Stimulated activated CD8-positive, alpha-beta memory T cell treated with anti-CD3 and anti-CD28 coated beads, Interleukin-4, amount 100 ng/mL, for 1 hour (primary cell): ENCODE measurements at places on chromosomes 11 and 22.

DNA sequence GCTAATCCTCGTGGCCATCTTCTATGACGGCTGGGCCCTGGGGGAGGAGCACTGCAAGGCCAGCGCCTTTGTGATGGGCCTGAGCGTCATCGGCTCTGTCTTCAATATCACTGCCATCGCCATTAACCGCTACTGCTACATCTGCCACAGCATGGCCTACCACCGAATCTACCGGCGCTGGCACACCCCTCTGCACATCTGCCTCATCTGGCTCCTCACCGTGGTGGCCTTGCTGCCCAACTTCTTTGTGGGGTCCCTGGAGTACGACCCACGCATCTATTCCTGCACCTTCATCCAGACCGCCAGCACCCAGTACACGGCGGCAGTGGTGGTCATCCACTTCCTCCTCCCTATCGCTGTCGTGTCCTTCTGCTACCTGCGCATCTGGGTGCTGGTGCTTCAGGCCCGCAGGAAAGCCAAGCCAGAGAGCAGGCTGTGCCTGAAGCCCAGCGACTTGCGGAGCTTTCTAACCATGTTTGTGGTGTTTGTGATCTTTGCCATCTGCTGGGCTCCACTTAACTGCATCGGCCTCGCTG lies 12.1 kb downstream of the MTNR1B start:
- no peak for DNase-seq

GRCh38 chr11:111624608-111625007 lies 22.4 kb downstream of the SIK2 start:
- no peak for DNase-seq

- no peak for DNase-seq
Observed at GRCh38 chr11:128938156-128938885, 4.3 kb downstream of the TP53AIP1 start.

- no peak for DNase-seq
Observed at GRCh38 chr11:2094354-2095197, 44.6 kb downstream of the IGF2 start.

- DNase-seq, result no peak
Observed at GRCh38 chr22:41560095-41560471, 727 bp upstream of the CSDC2 start.

DNA sequence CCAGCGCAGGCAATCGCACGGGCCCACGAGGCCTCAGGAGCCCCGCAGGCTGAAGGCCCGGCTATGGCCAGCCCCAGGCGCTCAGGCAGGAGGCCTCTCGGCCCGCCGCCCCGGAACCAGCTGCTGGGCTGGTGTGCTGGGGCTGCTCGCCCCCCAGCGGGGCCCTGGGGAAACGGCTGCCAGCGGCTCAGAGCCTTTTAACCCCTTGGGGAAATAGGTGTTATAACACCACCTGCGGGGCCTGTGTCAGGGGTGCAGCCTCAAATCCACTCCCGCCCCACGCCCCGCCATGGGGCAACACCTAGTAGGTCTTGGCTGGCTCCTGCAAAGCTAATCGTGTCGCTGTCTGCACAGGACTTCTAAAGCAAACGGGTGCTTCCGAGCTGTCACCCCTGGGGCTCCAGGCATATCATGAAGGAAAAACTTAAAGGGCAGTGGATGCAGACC lies 237.4 kb downstream of the TTC28 start:
- peak; percentile 19 for DNase-seq

GRCh38 chr11:13595166-13595565 lies 73.3 kb upstream of the FAR1 start:
- DNase-seq, result no peak

DNA sequence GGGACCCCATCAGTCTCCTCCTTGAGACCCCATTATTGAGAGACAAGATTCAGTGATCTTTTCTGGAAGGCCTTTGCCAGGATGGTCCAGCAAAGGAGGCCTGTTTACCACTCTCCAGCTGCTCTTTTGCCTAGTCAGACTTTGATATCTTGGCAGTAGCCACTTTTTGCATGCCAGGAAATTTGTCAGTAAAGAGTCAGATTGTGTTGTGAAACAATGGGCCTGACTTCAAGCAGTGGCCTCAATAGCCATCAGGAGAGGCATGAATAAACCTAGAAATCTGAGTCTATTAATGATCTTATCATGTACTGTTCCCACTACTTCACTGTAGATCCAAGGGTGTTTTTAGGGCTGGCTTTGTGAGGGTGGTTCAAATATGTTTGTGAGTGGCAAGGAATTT lies 479.4 kb downstream of the JRKL start:
- no peak for DNase-seq

- no peak for DNase-seq
Observed at GRCh38 chr22:34769361-34769760, 296.6 kb upstream of the ISX start.

DNA sequence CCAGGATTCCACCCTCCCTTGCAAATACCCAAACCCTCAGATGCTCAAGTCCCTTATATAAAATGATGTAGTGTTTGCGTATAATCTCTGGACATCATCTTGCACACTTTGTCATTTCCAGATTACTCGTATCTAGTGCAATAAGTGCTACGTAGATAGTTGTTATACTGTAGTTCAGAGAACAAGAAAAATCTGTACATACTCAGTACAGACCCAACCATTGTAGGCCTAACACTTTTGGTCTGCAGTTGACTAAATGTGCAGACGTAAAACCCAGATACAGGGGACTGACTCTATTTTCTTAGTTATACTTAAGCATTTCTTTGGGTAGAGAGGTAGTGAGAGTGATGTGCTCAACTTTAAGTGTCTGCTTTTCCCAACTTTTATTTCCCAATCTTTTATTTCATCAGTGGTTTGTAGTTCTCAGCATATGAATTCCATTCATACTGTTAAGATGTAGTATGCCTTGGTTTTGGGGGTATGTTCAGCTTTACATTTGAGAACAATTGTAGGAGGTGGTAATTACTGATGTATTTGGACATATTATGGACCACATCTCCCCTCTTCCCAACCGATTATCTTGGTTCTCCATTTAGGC lies 43.9 kb downstream of the DDX6 start:
- DNase-seq, result no peak

DNA sequence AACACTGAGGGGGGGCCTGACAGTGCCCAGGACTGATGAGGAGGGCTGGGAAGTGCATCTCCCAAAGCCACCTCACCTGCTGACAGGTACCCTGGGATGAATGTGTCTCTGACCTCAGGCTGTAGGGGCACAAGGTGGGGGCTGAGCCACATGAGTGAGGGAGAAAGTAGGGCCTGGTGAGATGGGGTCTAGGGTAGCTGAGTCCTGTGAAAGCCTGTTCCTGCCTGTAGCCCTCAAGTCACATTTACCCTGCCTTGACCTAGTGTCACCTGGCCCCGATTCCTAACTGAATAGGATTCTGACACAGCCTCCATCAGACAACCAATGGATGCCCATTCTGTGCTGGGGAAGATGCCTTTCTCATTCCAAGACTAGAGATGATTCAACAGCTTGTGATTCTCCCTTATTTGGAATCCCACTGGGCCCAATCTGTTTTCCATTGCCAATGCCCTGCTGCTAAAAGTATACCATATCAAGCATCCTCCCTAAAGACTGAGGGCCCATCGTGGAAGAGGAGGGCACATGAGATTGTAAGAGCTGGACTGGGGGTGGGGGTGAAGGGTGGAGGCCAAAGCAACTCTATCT lies 11.1 kb upstream of the RFPL1 start:
- DNase-seq, result no peak

GRCh38 chr11:65709661-65710060 lies 2.4 kb upstream of the KAT5 start:
- no peak for DNase-seq

DNA sequence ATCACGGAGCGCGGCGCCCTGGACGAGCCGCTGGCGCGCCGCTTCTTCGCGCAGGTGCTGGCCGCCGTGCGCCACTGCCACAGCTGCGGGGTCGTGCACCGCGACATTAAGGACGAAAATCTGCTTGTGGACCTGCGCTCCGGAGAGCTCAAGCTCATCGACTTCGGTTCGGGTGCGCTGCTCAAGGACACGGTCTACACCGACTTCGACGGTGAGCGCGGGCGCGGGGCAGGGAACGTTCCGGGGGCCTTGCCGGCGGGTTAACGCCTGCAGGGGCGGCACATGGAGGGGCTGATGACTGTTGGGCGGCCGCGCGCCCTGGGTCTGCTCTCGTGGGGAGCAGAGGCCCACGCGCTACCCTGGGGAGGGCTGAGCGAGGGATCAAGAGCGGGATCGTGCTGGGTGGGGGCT lies 1.0 kb downstream of the PIM3 start:
- DNase-seq, result no peak

DNA sequence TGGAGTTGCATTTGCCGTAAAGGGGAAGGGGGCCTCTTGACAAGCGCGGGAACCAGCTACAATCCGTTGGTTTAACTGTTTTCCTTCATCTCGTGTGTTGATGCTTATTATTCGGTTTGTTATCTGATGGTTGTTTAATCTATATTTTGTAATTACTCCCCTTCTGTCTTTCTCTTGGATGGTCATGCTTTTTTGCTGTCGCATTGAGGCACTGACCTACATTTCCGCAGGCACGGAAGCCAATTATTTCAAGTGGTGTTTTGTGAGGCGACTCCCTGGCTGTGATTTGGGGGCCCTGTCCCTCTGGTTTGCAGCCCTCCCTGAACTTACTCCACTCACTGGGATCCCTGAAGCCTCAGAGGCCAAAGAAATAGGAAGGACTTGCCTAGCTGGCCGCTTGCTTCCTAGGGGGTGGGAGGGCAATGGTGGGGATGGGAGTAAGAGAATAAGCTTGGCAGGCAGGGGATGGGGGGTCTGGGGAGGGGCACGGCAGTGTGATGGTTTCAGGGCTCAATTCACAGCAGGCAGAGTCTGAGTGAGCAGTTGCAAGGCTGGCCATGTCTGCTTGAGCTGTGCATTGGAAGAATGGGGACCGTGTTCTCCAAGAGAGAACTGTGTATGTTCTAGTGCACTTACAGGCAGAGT lies 165.8 kb upstream of the B3GAT1 start:
- DNase-seq, result no peak

GRCh38 chr22:28171115-28171514 lies 252.1 kb upstream of the PITPNB start:
- no peak for DNase-seq

- DNase-seq, result no peak
Observed at GRCh38 chr11:32172848-32173834, 82.3 kb downstream of the RCN1 start.

DNA sequence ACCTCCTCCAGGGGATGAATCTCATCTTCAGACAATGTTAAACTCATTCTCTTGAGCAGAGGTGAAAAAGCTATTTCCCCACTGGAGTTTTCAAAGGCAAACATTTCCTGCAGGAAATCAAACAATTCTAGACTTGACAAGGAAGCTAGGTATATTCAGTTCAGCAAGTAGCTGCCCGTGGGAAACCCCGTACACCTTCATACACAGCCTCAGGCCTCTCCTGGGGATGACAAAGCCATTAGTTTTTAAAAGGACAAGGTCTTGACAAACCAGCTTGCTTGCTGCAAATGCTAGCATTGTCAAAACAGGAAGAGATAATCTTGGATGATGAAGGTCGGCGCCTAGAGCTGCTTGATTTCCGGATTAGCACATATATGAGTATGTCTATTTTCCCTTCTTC lies 1630.8 kb upstream of the TENM4 start:
- DNase-seq, result no peak

- no peak for DNase-seq
Observed at GRCh38 chr11:35144806-35145205, 5.8 kb downstream of the CD44 start.

GRCh38 chr11:112538534-112539280 lies 278.0 kb upstream of the PLET1 start:
- no peak for DNase-seq

GRCh38 chr11:13168271-13168670 lies 109.3 kb upstream of the BMAL1 start:
- DNase-seq, result no peak

GRCh38 chr11:36718451-36718850 lies 120.4 kb upstream of the RAG2 start:
- DNase-seq, result no peak

GRCh38 chr22:50571264-50572175 lies 6.7 kb downstream of the CPT1B start:
- DNase-seq, result no peak

DNA sequence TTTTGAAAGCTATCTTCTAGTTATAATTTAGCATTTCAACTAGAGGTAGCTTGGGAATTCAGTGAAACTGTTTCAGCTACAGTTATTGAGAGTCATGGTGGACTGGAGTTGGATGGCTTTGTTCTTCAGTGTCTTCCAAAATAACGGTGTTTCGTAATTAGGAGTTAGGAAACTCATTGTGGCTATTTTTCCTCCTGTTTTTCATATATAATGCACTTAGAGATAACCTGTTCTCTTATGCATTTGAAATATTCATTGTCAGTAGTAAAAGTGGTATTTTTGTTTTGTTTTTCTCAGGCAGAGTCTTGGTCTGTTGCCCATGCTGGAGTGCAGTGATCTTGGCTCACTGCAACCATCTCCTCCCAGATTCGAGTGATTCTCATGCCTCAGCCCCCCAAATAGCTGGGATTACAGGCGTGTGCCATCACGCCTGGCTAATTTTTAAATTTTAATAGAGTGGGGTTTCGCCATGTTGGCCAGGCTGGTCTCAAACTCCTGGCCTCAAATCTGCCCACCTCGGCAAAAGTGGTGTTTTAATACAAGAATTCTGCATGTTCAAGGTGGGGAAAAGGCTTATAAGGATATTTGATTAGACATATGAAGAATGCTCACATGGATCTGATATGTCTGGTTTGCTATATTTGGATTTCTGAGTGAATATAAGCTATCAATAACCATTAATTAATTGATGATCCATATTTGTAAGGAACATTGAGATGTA lies 12.7 kb downstream of the PDHX start:
- DNase-seq, result no peak

GRCh38 chr11:14930369-14930768 lies 38.3 kb upstream of the CYP2R1 start:
- no peak for DNase-seq

GRCh38 chr22:33044112-33044511 lies 14.1 kb downstream of the SYN3 start:
- no peak for DNase-seq

GRCh38 chr11:26944866-26945664 lies 48.8 kb upstream of the FIBIN start:
- DNase-seq, result no peak

GRCh38 chr11:76455931-76456330 lies 11.1 kb downstream of the EMSY start:
- no peak for DNase-seq

GRCh38 chr22:35310556-35311550 lies 11.2 kb downstream of the TOM1 start:
- DNase-seq, result no peak

GRCh38 chr22:23673826-23674690 lies 16.8 kb upstream of the RGL4 start:
- no peak for DNase-seq

DNA sequence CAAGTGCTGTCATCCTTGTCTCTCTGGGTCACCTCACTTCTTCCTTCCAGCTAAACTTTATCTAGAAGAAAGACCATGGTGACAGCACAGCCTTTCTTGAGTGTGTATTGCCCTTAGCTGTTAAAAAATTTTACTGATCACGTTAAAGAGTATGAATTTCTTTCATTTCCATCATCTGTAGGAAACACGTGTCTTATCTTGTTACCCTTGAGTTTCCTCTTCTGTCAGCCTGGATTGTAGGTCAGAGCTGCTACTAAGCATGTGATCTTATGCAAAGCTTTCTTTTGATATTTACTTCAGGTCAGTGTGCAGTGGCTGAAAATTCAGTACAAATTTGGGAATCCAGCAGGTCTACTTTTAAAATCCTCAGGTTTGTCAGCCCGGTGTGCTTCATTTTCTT lies 512.2 kb upstream of the ARHGAP42 start:
- no peak for DNase-seq

- no peak for DNase-seq
Observed at GRCh38 chr11:16771350-16772140, 33.1 kb downstream of the C11orf58 start.
